EH (cell line): ENCODE measurements at places on chromosomes 5 and 9.

DNA sequence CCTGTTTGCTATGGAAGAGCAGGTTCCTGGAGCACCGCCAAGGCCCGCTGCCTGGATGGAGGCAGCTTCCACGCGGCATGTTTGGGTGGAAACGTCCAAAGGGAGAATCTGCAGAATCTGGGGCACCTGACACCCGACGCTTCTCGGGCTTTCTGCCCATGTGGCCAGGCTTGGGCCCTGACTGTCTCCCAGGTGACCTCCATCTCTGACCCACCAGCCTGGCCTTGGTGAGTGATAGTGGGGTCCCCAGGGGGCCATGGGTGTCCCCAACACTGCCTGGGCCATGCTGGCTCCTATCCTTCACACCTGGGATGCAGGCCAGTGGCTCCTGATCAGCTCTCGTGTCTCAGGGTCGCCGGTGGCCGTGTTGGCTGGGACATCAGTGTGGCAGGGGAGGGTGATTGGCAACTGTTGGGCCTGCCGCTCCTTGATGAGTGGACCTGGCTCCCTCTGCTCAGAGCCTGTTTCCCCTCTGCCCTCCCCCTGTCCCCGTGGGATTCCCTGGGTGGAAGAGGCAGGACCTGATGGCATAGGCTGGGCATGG, 34.0 kb downstream of the GLT6D1 start:
- no peak for DNase-seq

DNA sequence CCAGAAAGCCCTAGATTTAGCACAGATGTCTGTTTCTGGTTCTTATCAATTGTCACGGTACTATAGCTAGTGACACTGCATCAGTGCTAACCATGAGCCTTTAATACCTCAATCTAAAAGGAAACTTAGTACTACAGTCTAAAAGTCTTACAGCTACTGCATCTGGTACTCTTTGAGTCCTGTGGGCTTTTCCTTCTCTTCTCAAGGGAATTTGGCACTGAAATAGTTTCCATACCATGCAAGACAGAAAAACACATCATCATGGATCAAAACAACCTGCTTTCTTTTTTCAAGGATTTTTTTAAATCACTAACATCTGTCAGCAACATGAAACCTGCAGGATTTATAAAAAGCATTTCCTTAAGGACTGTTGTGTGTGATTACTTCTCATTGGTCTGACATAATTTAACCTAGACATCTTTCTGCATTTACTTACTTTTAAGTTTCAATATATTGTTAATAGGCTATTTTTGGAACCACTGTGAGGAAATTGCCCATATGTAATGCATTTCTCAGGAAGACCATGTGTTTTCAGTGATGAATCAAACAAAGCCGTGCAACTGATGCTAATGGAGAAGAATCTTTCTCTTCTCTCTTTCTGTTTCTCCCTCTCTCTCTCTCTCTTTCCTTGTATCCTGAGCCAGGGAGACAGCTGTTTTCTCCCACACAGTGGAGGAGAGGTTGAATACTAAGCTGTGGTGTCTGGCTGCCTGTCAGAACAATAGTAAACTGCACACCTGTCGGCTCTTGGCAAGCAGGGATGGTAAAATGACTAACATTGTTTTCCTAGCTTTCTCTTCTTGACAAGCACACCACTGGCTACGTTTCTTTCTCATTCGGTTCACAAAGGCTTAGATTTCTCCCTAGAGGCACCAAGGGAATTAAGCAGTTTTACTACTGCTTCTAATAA, 273.4 kb downstream of the CSNK1G3 start:
- peak; percentile 70 for DNase-seq

DNA sequence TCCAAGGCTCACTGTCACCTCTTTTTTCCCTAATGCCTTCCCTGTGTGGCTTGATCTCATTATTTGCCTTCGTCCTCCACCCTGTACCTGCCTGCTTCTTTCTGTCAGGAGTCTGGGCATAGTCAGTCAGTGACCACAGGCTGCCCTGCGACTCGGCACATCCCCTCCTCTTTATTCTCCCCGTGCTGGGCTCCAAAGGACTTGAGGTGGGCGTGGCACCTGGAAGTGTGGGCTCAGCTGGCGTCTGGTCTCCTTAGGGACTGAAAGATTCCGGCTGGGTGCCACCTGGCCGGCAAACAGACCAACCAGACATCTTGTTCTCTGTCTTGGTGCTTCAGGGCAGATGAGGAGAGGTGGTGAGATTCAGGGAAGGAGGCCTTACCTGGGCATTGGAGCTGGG, 29.6 kb upstream of the PRDM12 start:
- DNase-seq, result no peak

GRCh38 chr5:126587551-126588390, 7.2 kb downstream of the ALDH7A1 start:
- no peak for DNase-seq

GRCh38 chr5:122292332-122292731, 19.7 kb upstream of the SNCAIP start:
- peak; percentile 11 for DNase-seq
